Activated gamma-delta T cell treated with anti-CD3 and anti-CD28 coated beads, Interleukin-2, amount 50 U/mL, for 16 hours (primary cell): ENCODE measurements at places on chromosomes 2 and 18.

DNA sequence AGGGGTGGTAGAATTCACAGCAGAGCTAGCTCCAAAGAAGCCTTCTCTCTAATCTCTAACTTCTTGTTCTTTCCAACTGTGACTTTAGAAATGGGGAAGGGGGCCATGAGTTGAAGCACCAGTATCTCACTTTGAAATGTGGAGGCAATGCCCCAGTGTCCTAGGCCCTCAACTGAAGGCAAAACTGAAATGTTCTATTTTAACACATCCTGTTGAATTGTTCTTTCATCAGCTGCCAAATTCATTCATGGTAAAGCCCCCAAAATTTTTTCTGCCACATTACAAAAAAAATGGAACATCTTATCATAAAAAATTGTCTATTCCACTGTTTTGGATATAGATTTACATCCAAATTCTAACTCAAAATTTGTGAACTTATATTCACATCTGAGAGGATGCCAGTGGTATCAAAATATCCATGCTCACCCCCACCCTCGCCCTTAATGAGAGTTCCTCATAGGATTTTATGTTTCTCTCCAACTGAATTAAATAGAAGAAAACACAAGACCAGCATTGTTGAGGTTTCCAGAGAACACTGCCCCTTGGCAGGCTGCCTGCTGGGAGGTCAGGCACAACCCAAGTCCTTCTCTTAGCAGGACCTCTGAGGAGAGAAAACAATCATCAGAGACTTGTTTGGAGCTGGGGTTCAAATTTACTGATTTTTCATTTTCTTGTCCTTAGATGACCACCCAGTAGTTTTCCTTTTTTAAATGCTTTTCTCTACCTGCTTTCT lies 147.4 kb upstream of the PGAP1 start:
- no peak for DNase-seq

- no peak for DNase-seq
These were observed 85.7 kb downstream of the ACTR2 start for GRCh38 chr2:65313126-65313953.

DNA sequence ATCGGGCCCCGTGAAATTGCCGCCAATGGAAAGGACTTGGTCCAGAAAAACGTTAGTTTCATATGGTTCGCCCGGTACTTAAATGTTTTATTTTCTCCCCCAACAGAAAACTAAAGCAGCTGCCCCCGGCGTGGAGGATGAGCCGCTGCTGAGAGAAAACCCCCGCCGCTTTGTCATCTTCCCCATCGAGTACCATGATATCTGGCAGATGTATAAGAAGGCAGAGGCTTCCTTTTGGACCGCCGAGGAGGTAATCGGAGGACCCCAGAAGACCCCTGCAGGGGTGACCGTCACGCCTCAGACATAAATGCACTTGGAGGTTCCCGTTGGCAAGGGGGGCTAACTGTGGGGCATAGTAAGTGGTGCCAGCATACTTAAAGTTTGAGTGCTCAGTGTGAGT lies 742 bp downstream of the RRM2 start:
- DNase-seq, result no peak

- no peak for DNase-seq
These were observed 28.7 kb upstream of the C1D start for GRCh38 chr2:68091439-68092034.

- DNase-seq, result no peak
These were observed 13.1 kb downstream of the SPR start for GRCh38 chr2:72900191-72900825.

DNA sequence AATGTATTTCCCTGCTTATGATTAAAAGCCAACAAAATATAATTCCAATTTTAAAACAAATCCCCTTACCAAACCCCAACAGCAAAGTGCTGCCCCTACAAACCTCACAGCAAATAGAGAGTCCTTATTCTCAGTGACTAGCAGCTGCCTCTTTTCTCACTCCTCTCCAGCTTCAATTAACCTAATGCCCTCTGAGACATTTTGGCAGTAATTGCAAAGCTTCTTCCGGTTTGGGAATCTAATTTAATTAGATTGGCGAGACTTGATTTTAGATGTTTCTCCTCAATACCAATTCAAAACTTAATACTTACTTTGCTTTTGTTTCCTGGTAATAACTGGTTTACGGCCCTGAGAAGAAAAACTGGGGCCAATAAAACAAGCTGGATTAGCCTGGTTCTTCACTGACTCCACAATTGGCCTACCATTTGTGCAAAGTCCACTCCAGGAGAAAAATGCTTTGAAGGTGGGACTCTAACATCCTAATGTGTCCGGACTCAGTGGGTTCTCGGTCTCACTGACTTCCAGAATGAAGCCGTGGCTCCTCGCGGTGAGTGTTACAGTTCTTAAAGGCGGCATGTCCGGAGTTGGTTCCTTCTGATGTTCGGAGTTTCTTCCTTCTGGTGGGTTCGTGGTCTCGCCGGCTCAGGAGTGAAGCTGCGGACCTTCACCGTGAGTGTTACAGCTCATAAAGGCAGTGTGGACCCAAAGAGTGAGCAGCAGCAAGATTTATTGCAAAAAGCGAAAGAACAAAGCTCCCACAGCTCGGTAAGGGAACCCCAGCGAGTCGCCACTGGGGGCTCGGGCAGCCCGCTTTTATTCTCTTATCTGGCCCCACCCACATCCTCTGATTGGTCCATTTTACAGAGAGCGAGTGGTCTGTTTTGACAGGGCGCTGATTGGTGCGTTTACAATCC lies 52.8 kb downstream of the SLC35F5 start:
- no peak for DNase-seq
